Fibroblast of lung (primary cell): ENCODE measurements at places on chromosomes 2 and 18. TPM values are rescaled to one million over a fixed set of nuclear protein-coding genes. Genes with fewer than 3 reads are reported as not detected.
A peak's percentile ranks its signal among the peaks of the same experiment; 100 is the strongest.

GRCh38 chr18:68742206-68742605, 27.3 kb upstream of the TMX3 start:
- DNase-seq = peak; percentile 9

- peak; percentile 26 for DNase-seq
These were observed 17.5 kb downstream of the SLC4A3 start for GRCh38 chr2:219644801-219645480.

GRCh38 chr18:58180738-58181353, 136.8 kb downstream of the NEDD4L start:
- DNase-seq = peak; percentile 59

DNA sequence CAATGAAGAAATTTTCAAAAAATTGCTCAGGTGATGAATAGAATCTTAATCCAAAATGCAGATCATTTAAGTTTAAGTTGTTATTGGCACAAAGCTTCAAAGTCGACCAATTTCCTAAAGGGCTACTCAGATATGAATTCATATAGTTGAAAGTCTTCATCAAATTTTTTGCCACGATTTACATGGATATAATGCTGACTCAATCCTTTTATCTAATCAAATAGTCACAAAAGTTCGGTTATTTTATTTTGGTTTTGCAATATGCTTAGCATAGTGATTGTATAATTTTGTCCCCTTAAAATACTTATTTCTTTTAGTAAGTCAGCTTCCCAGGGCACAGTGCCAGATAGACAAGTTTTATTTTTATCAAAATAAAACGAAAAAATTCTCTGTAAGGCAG, 227.3 kb downstream of the CD226 start:
- no peak for DNase-seq

DNA sequence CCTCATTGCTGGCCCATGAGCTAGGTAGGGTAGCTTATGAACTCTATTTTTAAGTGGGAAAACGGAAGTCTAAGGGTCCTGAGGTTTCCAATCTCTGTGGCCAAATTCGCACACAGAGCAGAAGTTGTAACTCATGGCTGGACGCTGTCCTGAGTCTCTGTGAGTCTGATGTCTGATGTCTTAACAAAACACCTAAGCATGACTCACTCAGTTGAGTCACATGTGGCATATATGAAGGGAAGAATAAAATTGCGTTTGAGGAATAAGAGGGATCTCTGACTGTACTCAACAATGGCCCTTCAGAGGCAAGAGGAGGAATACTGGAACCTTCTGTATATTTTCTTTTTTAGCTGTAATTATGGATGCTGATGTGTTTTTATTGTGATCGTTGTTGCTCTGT, 569.7 kb downstream of the RIT2 start:
- DNase-seq = peak; percentile 23

DNA sequence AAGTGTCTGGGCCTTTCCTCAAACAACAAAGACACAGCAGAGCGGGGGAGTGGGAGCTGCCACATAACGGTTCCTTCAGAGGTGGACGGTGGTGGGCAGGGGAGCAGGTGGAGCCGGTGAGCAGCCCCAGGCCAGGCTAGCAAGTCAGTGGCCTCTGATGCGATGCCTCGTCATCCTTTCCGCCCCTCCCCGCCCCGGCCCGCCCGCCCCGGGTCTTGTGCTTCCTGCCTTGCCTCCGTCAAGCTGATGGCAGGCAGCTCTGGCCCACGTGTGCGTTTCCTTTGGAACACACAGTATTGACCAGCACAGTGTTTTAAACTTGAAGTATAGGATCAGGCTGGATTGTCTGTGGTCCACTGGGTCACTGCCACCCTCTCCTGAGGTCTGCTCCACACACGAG, 38.9 kb downstream of the PIEZO2 start:
- DNase-seq = no peak

The ZNF396 gene
- total RNA-seq = 2.8 and 5.0 TPM in 2 replicates

The CHST9 gene
- total RNA-seq = not detected in 2 replicates
